ENCODE measurements at places on chromosomes 11 and 22.

- DNase-seq = no peak
These were observed 32.0 kb downstream of the TMEM123 start for GRCh38 chr11:102420547-102420946.

DNA sequence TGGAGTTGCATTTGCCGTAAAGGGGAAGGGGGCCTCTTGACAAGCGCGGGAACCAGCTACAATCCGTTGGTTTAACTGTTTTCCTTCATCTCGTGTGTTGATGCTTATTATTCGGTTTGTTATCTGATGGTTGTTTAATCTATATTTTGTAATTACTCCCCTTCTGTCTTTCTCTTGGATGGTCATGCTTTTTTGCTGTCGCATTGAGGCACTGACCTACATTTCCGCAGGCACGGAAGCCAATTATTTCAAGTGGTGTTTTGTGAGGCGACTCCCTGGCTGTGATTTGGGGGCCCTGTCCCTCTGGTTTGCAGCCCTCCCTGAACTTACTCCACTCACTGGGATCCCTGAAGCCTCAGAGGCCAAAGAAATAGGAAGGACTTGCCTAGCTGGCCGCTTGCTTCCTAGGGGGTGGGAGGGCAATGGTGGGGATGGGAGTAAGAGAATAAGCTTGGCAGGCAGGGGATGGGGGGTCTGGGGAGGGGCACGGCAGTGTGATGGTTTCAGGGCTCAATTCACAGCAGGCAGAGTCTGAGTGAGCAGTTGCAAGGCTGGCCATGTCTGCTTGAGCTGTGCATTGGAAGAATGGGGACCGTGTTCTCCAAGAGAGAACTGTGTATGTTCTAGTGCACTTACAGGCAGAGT, 165.8 kb upstream of the B3GAT1 start:
- DNase-seq = no peak

DNA sequence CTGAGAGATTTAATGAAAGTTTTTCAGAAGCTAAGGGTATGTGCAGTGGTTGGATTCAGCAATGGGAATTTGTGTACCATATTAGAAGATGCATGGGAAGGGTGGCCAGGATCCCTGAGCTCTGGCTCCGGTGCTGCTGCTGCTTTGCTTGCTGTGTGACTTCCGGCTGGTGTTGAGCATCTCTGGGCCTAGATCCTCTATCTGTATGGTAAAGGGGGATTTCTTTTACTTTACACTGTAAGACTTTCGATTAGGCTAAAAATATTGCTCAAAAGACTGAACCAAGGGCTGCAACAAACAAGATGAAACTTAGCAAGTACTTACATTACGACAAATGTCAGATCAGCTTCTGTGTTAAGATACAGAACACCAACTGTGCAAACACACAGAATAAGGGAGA, 39.1 kb downstream of the XRRA1 start:
- DNase-seq = no peak

- DNase-seq = no peak
These were observed 1495.2 kb downstream of the TBC1D22A start for GRCh38 chr22:48257685-48258055.

GRCh38 chr11:73367482-73368024, 8.6 kb upstream of the RELT start:
- DNase-seq = no peak

GRCh38 chr11:45609337-45609736, 56.1 kb downstream of the CHST1 start:
- DNase-seq = no peak

GRCh38 chr22:29041408-29041807, 20.2 kb downstream of the C22orf31 start:
- DNase-seq = no peak

DNA sequence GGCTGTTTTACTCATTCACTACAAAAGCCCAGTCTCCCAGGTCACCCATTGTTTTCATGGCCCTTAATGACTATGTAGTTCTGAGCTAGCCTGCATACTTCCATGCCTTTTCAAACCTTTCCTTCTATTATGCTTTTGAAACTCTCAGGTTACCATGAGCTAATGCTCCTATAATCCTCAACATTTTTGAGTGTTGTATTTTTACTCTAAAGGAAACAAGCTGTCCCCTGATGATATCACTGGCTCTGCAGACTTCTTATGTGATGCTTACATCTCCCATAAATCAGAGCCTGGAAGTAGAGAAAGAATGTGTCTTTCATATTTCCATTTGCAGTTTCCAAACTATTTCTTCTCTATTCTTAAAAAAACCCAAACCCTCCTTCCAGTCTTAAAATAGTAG, 159.0 kb upstream of the RAG2 start:
- DNase-seq = no peak

DNA sequence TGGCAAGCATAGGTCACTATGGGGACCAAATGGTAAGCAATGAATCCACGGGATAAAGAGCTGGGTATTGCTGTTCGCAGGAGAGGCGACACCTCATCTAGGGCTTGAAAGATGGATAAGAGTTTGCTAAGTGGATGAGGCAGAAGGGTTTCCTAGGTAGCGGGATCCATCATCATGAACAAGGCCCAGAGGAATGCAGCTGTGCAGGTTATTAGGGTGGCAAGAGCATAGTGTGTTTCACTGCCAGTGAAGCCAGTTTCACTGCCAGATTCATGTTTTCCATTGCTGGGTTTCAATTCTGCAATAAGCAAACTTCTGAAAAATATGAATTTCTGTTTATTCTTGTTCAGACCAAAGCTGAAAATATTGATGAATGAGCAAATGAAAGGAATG, 27.2 kb downstream of the WEE1 start:
- DNase-seq = no peak

DNA sequence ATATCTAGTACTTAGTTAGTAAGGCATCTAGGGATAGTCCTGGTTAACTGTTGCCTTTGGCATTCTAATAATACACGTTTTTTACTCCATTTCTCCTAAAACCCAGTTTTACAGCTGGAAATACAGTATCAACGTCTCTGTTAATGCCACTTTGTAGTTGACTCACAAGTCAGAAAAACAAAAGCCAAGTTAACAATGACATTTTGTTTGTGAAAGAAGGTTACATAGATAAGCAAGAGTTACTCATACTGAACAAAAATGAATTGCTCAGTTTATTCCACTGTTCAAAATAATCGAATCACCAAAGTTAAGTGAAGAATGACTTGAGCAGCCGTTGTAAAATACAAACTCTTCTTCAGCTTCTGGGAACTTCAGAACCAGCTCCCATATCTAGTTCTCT, 540.3 kb downstream of the ETS1 start:
- no peak for DNase-seq

DNA sequence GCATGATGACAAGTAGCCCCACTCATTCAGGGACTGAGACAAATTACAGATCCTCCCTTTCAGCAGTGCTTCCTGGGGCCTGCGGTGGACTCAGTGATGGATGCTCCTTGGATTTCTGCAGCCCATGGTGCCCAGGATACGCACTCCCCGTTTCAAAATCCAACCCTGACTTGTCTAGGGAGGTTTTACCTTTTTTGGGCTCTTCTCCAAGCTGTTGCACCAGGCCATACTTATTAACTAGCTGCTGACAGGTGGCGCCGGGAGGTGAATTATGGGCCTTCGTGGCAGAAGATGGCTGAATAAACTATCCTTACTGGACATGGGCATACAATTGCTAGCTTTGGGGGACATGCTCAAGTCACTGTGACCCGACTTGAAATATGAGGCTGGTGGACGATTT, 324.3 kb upstream of the SYN3 start:
- DNase-seq = no peak

DNA sequence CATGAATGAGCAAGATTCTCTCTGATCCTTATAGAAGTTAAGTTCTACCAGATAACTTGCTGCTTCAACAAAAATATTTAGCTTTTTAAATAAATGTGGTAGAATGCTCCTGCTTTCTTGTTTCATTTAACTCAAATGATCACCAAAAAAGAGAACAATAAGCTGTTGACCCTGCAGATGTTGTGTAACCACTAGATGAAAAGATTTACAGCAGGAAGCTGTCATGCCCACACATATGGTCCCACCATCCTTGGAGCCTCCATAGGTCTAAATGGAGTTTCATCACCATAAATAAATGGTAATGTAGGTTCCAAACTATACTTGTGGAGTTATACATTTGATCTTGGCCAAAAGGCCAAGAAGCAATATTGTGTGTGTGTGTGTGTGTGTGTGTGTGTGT, 118.8 kb downstream of the RRAS2 start:
- no peak for DNase-seq

DNA sequence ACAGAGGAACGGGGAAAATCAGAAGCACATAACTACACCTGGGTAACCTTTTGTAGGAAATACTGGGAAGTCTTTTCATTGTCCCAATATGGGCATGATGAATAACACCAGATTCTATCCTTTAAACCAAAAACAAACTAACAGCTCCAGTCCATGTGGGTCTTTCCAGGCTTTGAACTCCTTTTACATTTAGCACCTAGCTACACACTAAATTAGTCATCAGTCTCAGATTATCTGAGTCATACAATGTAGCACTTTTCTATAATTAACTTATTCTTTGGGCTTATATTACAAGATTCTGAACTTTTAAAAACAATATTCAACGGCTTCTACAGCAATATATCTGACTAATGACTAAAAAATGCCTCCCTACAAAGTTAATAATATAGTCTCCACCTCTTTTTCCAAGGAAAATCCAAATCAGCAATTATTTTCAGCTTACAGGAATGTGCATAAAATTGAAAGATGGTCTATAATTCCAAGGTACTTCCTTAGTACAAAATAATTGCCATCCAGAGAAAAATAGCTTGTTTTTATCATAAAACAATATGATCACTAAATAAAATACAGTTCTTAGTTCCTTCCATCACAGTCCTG, 26.3 kb downstream of the STK33 start:
- DNase-seq = peak; percentile 7

DNA sequence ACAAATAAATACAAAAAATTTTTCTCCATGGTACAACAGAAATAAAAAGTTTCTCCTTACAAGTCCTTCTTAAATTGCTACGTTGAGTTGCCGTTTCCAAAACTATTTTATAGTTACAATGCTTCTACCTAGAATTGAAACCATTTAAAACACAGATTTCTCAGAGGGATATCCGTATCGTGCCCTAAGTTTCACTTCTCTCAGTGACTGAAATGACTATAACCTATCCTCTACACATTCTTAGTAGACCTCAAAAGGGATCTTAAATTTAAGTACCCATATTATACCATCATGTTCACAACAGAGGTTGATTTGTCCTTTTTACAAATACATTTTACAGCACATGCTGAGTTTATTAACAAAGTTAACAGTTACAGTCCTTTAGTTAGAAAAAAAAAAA, 44.1 kb downstream of the USP28 start:
- no peak for DNase-seq

- DNase-seq = no peak
These were observed 28.8 kb downstream of the IGLL5 start for GRCh38 chr22:22916215-22916951.

- DNase-seq = no peak
These were observed 191.1 kb downstream of the GRIK4 start for GRCh38 chr11:120702656-120703055.

DNA sequence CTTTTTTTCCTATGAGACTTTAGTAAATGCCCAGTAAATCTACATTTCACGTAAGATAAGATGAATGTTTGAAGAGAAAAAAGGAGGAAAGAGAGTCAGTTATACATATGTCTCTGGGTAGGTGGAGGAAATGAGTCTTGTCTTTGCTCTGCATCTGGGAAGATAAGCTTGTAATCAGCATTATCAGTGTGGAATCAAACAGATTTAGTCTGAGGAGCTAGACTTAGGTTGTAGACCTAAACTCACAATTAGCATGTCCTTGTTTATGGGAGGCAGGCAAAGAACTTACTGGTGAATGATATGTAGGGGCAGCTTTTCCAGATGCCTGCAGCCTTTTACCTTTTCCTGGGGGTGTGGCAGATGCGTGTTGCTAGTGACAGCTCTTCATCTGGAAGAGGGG, 962.3 kb downstream of the TBC1D22A start:
- DNase-seq = no peak

- DNase-seq = no peak
These were observed 15.3 kb downstream of the RTN4RL2 start for GRCh38 chr11:57475671-57476046.

DNA sequence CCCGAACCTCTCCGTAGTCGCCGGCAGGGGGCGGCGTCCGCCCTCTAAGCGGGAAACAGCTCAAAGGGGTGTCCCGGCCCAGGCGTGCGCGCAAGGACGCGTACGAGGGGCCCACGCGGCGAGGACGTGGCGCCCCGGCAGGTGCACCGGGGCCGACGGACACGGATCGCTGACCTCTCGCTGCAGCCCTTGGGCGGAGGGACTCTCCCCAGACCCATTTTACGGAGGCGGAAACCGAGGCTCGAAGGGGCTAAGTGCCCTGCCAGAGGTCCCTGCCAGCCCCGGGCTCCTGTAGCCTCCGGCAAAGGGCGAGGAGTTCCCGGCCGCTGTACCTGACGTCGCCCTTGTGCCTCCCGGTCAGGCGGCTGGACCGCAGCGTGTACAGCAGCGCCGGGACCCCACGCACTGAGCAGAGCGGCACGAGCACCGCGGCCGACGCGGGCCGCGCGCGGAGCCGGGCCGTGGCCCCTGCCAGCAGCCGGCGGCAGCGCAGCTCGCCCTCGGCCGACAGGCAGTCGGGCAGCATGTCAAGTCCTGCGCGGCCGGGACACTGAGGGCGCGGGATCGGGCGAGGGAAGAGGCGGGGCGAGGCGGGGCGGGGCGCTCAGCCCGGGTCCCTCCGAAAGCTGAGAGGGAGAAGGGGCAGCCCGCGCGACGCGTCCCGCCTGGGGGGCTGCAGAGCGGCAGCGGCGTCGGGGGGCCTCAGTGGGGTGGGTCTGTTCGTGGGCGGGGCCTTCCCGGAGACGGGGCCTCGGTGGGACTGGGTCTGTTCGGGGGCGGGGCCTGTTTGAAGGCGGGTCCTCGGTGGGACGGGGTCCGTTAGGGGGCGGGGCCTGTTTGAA, at the start of gene NUDT8:
Gene NUDT8 (minus strand): TSS at position 552 of the 842 bp plus-strand sequence. CDS start 26 bp downstream, at position 526.
- peak; percentile 54 for DNase-seq

GRCh38 chr11:86403458-86403857, 28.8 kb downstream of the CCDC81 start:
- DNase-seq = no peak

DNA sequence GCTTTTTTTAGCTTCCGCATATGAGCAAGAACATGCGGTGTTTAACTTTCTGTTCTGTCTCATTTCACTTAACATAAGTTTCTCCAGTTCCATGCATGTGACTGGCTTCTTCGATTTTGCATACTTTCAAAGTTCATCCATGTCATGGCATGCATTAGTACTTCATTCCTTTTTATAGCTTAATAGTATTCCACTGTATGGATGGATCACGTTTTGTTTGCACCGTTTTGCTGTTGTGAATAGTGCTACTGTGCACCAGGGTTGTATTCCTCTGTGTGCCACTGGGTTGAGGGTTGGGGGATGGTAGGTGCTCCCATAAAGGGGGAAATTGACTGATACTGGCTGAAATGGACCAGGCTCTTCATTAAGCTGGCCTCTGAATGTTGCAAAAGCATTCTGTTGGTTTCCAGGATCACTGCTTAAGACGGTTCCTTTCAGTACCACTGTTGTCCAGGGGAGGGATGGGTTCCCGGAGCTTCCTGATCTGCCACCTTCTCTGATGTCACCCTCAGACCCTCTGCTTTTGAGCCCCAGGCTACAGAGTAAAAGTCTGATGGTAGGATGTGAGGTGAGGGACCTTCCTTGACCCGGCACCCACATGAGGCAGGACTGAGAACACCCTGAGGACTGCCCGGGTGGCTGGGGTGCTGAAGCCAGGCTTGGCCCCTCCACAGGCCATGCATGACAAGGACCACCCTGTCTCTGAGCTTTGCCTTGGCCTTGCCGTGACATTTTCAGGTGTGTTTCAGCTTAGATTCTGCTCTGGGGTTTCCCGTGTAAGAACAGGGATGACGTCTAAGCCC, 24.4 kb downstream of the DGCR6L start:
- DNase-seq = no peak
